ENCODE measurements at places on chromosomes 2 and 18.

- DNase-seq: peak; percentile 28
Measured at GRCh38 chr2:240981280-240981679, 17.1 kb upstream of the SNED1 start.

- DNase-seq: no peak
Measured at GRCh38 chr2:237997521-237997920, 30.7 kb downstream of the UBE2F start.

DNA sequence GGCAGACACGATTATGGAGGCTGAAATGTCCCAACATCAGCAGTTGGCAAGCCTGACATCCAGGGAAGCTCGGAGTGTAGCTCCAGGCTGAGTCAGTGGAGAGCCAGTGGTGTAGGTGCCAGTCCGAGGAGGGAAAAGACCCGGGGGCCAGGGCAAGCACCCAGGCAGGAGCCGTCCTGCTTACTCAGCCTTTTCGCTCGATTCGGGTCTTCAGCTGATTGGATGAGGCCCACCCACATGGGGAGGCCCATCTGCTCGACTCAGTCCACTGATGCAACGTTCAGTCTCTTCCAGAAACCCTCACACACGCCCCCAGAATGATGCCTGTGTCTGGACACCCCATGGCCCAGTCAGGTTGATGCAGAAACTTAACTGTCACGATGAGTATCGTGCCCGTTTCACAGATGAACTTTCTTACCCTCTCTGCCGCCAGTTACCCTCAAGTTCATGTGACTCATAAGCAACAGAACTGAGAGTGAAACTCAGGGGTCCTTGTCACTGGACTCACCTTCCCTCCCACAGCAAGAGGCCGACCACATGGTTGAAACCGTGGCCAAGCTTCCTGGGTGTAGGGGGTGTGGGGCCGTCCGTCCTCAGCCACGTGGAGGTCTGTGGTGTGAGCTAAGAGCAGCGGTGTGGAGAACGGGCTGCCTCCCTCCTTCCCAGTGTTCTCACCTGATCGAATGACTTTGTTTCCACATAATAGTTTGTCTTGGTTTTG, 197.4 kb upstream of the HDAC4 start:
- DNase-seq: peak; percentile 71

DNA sequence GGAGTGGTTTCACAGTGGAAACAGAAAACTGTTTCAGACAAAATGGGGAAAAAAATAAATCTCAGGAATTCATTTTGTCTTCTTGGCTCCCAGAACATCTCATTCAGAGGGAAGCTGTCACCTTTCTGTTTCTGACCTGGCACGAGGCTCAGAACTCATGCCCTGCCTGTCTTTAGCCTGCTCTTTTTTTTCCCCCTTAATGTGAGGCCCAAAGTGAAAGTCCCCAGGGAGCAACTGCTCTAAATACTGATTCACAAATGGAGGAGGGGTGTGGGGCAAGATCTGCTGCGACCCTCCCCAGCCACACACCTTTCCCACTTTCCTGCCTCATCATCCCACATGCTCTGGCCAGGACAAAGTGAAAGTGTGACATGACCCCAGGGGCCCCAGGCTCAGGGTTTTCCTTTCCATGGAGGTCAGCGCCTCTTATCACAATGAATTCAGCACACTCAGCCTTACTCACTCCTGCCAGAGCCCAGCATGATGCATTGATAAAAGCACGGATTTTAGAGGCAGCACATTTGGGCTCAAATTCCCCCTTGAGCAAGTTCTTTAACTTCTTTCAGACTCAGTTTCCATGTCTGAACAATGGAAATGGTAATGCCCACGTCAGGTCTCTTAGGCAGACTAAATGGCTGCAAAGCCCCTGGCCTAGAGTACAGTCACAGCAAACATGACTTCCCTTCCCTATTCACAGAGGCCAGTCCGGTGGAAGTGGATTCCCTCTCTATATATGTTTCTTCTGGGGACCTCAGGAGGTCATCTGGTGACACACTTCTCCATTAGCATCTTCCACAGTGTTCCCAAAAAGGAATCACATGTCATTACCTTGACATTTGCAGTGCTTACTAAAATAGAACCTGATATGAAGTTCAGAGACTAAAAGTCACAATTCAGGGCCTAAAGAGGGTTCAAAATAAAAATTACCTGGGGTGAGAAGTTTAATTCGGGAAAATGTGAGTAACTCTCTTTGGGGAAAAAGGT, 55.3 kb upstream of the TMEM163 start:
- DNase-seq: no peak

GRCh38 chr2:119668546-119668945, 10.5 kb upstream of the TMEM177 start:
- no peak for DNase-seq

DNA sequence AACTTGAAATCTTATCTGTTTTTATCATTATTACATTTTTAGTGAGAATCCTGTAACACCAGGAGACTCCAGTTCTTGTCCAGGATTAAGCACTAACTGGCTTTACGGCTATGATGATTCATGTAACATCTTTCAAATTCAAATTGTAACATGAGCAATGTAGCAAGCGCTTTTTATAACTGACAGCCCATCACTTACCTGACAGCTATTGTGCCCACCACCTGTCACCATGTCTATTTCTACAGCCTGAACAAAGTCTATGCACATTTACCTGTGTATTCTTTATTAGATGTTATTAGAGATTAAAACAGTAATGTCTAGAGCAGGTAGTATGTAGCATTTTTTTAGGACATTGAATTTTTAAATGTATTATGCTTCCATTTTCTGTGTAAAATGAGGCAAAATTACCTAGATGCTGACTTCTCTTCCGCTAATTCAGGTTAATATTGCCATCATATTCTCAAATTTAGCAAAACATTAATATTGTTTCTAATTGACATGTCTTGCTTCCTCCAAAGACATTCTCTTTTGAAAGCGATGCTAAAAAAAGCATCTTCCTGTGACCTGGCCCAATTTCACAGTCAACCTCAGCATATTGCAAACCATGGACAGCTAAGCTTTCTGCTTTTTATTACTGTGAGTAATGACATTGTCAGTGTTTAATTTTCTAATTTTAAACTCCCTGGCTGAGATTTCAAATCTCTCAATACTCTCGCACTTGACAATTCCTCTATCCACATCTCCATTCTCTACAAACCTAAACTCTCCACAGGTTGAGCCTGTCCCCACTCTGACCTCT, 37.8 kb downstream of the RIT2 start:
- DNase-seq: no peak

DNA sequence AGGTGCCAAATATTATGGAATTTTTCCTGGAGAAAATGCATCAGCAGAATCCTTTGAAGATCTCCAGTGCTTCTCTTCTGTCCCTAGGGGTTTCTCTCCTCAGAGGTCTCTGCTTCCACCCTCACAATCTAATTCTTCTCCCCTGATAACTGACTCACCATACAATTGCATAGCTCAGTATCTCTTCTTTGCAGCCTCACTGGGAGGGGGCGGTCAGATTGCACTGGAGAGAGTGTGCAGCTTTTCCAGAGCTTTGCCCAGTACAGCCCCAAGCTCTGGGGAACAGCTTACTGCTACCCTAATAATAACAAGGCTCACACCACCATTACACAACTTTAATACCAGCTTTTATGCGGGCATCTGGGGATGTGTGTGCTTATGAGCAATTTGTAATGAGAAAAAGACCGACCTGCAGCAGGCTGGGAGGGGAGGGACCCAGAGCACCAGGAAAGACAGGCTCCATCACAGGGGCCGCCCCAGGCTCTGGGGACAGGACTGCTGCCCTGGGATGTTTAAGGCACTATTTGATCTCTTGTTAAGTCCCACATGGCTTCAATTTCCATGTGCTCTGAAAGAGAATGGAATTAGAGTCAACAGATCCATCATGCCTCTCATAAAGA, 276.6 kb upstream of the SIX2 start:
- DNase-seq: no peak

GRCh38 chr2:81672923-81673322, 1368.4 kb upstream of the LRRTM1 start:
- DNase-seq: no peak

GRCh38 chr2:205731583-205731981, 49.3 kb downstream of the NRP2 start:
- DNase-seq: no peak

- DNase-seq: no peak
Measured at GRCh38 chr2:62464221-62465007, 41.6 kb downstream of the TMEM17 start.

- peak; percentile 45 for DNase-seq
Measured at GRCh38 chr2:216634370-216635148, 1.3 kb downstream of the IGFBP2 start.

DNA sequence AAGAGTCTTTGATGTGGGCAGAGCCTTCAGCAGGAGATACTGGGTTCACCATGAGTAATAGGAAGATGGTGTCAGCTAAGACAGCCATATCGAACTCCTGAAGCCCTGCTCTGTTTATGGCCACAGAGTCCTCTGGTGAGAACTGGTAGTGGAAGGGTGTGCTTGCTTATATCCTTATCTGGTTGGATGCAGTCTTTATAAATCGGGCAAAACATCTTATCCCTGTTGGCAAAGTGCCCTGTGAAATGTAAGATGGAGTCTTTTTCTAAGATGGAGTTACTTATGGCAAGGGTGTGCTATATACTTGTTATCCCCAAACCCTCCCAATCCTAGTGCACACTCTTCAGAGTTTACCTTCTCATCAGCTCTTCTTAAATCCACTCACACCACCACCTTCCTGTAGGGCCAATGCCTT, 190.8 kb upstream of the PARD3B start:
- DNase-seq: no peak

GRCh38 chr2:219219784-219220532, 1.2 kb upstream of the ABCB6 start:
- DNase-seq: no peak

DNA sequence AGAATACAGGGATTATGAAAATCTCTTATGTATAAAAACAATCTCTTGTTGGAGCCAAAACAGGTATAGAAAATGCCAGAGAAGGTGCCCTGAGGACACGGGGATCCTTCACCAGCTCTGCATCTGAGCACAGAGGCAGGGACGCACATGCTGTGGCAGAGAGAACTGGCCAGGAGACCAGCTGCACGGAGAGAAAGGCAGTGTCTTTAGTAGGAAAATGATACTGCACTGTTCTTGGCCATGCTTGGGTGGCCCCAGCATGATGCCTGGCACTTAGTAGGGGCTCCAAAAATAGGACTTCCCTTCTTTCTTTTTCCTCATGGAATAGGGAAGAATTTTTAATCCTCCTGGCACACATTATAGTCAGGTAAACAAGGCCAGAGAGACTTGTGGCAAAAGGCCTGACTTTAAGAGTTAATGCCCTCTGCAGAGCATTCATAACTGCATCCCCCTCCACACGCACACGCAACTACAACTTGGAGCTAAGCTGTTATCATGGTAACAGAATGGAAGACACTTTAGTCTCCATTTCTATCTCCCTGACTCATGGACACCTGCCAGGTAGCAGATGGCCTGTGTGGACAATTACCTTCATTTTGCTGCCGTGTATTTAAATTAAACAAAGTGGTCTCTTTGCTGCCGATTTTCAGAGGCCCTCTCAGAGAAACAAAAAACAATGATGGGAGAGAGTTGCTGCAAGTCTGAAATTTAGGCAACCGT, 59.7 kb upstream of the DNMT3A start:
- DNase-seq: peak; percentile 11

GRCh38 chr2:24280161-24280560, 80.2 kb downstream of the ITSN2 start:
- no peak for DNase-seq

- DNase-seq: peak; percentile 78
Measured at GRCh38 chr18:45828917-45829811, 3.7 kb downstream of the SIGLEC15 start.

GRCh38 chr18:14093307-14093915, 38.8 kb downstream of the ZNF519 start:
- DNase-seq: no peak

DNA sequence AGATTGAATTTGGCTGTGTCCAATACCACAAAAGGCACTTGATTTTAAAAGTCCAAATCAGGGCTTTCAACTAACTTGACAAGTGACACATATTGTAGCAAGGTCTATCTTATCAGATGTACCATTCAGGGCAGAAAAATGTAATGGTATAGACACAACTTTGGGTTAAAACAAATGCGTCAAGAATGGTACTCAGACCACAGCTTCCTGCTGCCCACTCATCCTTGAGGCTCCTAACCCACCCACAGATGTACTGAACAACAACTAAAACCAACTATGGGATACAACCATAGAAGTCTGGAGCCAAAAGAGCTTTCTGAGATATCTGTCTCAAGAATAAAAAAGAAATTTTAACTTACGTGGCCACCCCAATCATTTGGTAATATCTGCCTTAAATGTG, 105.2 kb downstream of the RBM43 start:
- DNase-seq: no peak

DNA sequence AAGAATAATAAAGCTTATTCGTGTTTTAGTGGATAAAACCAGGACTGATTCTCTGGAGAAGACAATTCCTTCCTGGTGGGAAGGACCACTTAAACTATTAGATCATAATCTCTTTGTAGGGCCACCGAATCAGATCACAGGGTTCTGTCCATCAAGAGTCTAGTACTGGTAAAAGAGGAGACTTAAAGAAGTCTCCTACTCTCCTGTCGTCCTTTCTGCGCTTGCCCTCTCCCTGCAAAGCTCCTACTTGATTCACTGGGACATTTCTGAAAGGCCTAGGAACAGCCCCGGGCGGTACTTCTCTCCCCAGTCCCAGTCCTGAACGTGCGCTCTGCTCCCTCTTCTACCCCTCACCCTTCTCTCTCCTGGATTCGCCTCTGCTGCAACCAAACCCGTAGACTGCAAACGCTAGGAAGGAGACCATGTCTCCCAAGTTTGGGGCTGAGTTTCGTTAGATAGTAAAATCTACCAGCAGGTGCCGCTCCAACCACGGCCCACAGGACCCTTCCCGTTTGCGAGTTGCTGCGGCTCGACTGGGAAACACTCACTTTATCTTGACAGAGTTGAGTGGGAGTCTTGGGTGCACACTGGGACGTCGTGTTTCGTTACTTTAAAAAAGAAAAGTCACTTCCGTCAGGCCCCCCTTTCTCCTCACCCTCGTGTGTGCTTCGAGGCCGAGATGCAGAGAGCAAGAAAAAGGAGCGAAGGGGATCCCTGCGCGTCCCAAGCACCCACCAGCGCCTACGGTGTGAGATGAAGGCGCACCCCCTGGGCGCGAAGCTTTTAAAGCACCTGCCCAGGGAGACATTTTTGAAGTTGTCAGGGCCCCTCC, 923 bp downstream of the FIGLA start:
- DNase-seq: peak; percentile 91

- no peak for DNase-seq
Measured at GRCh38 chr2:8574196-8575037, 107.4 kb upstream of the ID2 start.

GRCh38 chr2:17125989-17126620, 392.1 kb downstream of the RAD51AP2 start:
- DNase-seq: no peak

GRCh38 chr2:100230754-100231153, 88.4 kb upstream of the AFF3 start:
- DNase-seq: no peak

DNA sequence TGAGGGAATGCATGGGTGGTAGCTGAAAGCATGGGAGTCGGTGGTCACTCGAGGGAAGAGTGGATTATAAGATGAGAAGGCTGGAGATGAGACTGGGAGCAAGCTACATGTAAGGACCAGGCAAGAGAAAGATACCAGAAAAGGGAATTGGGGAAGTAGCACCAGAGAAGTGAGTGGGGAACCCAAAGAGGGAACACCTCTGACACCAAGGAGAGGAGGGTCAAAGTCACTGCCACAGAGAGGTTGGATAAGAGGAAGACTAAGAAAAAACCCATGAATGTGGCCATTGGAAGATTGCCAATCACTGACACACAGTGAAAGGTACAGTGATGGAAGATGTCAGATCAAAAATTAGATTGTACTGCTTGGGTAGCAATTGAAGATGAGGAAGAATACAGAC, 473.9 kb downstream of the BCL11A start:
- no peak for DNase-seq

Data from posterior vena cava (tissue), 2 donors.